ENCODE measurements at places on chromosomes 1 and 21.

GRCh38 chr1:38012363-38013226 is at the start of gene UTP11:
UTP11 (plus strand) TSS chr1:38012734; CDS start chr1:38012803, 69 bp downstream.
- peak; percentile 88 for DNase-seq

DNA sequence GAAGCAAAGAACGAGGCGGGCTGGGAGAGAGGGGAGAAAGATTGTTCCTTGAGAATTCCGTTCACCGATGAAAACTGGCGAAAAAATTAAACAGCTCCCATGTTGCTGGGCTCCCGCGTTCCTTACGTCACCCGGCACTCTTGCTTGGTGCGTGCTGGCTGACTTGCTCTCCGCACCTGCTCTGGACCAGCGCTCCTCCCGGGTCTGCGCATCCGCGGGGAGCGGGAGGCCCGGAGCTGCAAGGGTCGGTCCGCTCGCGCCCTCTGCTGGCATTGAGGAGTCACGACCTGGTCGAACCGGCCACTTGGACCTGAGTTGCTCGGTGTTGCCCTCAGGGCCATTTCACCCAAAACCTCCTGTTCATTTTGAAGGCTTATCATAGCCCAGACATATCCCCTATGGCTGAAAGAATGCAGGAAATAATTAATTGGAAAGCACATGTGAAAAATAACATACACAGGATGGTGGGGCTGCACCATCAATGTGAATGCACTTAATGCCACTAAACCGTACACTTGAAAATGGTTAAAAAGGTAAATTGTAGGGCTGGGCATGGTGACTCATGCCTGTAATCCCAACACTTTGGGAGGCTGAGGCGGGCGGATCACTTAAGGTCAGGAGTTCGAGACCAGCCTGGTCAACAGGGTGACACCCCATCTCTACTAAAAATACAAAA is 98.9 kb upstream of the BACE2 start:
- DNase-seq, result peak; percentile 37

- no peak for DNase-seq
Measured at GRCh38 chr21:31992391-31992790, 119.6 kb downstream of the HUNK start.

DNA sequence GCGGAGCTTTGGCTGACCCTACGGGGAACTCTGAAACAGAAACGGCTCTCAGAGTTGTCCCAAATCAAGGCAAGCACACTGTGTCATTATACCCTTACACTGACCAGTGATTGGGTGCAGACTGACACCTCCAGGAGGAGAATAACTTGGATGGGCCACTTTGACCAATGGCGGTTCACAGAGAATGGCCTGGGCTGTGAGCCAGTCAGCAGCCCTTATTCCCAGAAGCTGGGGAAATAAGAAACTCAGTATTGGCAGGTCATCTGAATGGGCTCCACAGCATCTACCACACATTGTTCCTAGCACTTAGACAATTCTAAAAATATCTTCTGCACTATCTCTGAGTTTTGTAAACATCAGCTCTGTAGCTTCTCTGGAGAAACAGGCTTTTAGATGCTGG is 265.2 kb downstream of the ADGRL2 start:
- no peak for DNase-seq

GRCh38 chr1:234217316-234217840 is 155.9 kb upstream of the COA6 start:
- no peak for DNase-seq

- no peak for DNase-seq
Measured at GRCh38 chr1:162929177-162929576, 68.2 kb upstream of the CCDC190 start.

DNA sequence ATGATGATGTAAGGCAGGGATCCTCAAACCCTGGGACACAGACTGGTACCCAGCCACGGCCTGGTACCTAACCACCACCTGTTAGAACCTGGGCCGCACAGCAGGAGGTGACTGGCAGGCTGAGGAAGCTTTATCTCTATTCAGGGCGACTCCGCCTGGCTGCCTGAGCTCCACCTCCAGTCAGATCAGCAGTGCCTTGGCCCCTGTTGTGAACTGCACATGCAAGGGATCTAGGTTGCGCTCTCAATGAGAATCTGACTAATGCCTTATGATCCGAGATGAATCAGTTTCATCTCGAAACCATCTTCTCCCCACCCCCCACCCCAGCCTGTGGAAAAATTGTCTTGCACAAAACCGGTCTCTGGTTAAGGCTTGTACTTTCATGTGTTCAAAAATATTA is 4.2 kb downstream of the RNPC3 start:
- peak; percentile 12 for DNase-seq

- DNase-seq, result no peak
Measured at GRCh38 chr1:204094856-204095634, 22.1 kb downstream of the SOX13 start.

- DNase-seq, result no peak
Measured at GRCh38 chr1:192438737-192439136, 121.9 kb downstream of the RGS21 start.

DNA sequence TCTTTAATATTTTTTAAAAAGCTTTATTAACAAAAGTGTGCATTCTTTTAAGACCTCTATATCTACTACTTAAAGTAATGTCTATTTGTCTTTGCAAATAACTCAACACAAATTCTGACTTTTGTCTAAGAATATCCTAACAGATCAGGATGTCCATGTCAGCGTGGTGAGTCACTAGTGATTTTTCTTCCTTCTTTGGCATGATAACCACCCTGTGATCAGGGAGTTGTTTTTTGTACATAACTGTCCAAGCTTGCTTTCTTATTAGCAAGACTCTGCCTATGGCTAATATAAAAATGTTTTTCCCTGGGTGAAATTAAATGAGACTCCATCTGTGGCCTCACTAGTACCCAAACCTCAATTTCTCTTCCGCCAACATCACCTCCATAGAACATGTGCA is 688.9 kb upstream of the ADGRL2 start:
- no peak for DNase-seq

DNA sequence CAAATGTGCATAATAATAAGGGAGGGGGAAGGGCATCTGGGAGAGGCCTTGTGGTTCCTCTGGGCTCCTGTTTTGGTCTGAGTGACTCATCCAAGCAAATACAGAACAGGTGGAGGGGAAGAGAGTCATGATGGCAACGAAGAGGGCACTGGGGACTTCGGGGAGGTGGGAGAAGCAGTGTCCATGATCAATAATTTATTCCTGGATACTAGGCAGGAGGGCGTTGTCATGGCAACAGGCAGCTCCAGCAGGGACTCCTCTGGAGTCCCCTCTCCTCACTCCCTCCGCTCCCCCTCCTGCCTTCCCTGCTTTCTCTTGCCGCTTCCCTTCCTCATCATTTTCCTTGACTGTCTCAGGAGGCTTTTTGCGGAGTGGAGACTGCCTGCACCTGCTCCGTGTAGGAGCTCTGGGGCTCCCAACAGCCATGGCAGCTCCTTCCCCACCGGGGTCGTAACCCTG is 12.3 kb upstream of the NFASC start:
- DNase-seq, result no peak

DNA sequence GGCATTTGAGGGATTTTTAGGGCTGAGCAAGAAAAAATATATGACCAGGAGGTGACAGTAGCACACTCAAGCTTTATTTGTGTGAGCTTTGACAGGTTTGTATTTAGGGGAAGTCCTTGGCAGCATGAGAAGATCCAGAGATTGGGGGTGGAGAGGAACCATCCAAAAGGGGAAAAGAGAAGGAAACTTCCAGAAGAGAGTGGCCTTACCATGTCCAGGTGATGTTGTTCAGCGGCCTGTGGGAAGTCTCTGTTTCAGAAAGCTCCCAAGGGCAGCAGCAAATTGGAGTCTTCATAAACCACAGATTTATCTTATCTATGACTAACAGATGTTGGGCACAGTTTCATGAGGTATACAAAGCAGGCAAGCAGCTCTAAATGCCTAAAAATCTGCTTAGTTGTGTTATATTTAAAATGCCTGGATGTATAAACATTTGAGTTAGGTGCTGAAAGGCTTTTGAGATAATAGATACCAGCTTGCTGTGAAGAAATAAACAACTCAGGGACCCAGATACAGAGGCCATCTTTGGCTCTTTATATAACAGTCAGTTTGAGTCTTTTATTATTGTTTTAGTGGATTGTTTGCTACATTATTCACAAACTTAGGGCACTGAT is 21.2 kb upstream of the ADAR start:
- DNase-seq, result no peak

- DNase-seq, result no peak
Measured at GRCh38 chr1:153957744-153958110, 685 bp downstream of the CRTC2 start.

GRCh38 chr1:180144659-180145357 is 9.9 kb upstream of the QSOX1 start:
- DNase-seq, result no peak

DNA sequence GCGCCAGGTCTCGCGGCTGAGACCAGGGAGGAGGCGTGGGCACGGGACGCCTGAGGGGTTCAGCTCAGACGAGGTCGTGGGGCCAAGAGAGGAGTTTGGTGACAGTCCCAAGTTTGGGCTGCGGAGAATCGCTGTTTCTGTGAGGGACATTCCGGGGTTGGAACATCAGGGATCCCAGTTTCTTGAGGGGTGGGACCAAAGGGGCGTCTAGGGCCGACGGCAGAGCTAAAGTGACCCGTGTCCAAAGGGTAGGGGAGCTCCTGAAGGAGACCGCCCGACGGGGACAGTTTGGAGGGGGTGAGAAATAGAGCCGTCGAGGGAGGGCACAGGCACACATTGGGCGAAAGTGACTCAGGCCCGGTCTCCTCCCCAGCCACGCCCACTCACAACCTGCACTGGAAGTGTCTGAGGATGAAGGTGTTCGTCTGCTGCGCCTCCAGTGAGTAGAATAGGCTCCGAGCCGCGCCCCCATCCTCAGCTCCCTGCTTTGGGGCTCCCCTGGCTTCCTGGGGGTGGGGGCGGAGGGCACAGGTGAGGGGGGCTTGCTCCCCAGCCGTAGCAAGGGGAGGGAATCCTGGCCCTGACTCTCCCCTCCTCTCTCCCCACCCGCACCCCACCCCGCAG is 7.0 kb downstream of the EFNA3 start:
- peak; percentile 87 for DNase-seq

DNA sequence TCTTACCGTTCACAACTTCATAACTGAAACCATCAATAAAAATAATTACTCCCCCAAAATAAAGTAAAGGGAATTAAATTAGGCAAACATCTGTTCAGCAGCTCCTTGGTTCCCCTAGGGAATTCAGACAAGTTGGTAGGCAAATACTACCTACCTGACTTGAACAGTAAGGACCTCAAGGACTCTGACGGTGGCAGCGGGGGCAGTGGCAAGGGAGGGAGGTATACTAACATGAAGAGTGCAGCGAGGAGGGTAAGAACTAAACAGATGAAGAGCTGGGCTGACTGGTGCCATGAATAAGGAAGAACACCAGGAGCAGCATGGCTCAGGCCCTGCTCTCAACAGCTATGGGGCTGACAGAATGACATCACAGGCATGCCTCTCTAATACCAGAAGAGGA is 33.1 kb downstream of the MTOR start:
- no peak for DNase-seq

DNA sequence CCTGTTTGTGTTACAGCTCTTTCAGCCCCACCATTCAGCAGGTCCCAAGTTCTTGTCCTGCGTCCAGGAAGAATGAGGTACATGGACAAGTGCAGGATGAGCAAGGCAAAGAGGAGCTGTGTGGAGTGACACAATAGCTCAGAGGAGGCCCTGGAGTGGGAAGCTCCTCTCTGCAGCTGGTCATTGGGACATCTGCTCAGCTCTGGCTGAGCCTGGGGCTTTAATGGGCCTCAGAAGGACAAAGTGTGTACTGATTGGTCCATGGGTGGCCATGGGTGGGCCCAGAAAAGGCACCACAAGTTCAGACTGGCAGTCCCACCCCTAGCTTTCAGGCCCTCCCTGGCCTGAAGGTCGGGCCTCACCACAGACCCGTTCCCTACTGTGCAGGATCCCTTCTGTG is 14.7 kb upstream of the HYI start:
- no peak for DNase-seq

- no peak for DNase-seq
Measured at GRCh38 chr1:53176452-53177208, 20.0 kb upstream of the CPT2 start.

DNA sequence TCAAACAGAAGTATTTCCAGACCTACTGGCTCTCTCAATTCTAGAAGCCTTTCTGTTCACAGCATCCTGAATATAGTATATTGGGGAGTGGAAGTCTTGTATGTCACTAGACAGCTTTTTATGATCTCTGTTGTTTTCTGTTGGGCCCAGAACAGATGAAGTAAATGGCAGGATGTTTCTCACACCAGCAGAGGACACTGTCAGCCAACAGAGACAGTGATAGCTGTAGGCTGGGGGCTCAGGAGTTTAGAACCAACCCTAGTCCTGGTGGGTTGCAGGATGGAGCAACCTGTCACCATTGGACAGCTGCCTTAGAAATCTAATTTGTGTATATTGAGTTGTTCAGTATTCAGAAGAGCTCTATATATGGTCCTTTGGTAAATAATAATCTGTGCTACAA is 16.9 kb downstream of the AGO1 start:
- no peak for DNase-seq

DNA sequence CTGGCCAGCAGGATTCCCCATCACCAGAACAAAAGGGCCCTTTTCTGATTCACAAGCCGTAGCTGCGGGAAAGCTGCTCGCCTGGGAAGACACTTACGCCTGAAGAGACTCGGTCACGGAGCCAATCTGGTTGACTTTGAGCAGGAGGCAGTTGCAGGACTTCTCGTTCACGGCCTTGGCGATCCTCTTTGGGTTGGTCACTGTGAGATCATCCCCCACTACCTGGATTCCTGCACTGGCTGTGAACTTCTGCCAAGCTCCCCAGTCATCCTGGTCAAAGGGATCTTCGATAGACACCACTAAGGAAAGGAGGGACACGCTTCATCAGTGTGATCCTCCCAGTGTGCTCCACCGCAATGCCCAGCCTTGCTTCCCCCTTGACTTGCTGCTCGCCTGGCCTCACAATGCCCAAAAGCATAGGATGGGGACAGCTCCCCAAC is 14.7 kb downstream of the ENO1 start:
- no peak for DNase-seq

GRCh38 chr1:26797627-26798026 is 9.9 kb downstream of the PIGV start:
- DNase-seq, result no peak

DNA sequence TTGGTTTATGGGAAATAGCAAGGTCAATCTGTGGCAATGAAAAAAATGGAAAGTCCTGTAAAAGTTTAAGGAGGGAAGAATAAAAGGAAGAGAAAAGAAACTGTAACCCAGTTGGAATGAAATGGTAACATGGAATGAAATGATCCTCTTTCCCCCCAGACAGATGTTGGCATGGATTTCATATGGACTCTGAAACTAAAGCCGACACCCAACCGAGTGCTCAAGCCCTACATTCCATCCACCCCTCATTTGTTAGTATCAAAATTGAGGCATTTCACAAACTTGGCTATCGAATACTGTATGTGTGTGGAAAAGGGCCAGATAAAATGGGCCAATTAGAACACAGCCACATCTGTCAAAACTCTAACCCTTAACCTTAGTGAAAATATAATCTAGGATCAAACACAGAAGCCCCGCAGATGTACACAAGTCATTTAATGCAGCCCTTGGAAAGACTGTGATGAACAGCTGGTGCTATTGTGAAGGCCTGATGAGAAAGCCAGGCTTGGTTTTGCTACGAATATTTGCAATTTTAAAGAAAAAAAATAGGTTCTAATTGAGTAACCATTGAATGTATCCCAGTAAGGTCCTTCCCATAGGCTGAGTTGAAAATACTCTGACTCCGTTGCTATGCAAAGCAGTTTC is 72.6 kb upstream of the RGL1 start:
- DNase-seq, result no peak
